ENCODE measurements at places on chromosomes 13 and 19. TPM values are rescaled to one million over a fixed set of nuclear protein-coding genes. Genes with fewer than 3 reads are reported as not detected.

VSTM1 gene
- total RNA-seq, result not detected

ZNF780A gene
- 20.0 TPM for total RNA-seq

PSG7 gene
- total RNA-seq, result not detected

ZNF681 gene
- 8.1 TPM for total RNA-seq

ZNF844 gene
- total RNA-seq, result 22.2 TPM

ZNF296 gene
- total RNA-seq, result 6.3 TPM

NUMBL gene
- 250 TPM for total RNA-seq

ZNF547 gene
- 9.5 TPM for total RNA-seq

TMEM221 gene
- total RNA-seq, result not detected

PGLYRP1 gene
- total RNA-seq, result not detected

SELENOV gene
- total RNA-seq, result 9.9 TPM

CEACAM4 gene
- not detected for total RNA-seq

EHD2 gene
- total RNA-seq, result 7.6 TPM

CABP5 gene
- total RNA-seq, result not detected

Measured in glutamatergic neuron (in vitro differentiated cells).